Head of caudate nucleus (tissue), 42 donors: ENCODE measurements at places on chromosomes 16 and 17.

DNA sequence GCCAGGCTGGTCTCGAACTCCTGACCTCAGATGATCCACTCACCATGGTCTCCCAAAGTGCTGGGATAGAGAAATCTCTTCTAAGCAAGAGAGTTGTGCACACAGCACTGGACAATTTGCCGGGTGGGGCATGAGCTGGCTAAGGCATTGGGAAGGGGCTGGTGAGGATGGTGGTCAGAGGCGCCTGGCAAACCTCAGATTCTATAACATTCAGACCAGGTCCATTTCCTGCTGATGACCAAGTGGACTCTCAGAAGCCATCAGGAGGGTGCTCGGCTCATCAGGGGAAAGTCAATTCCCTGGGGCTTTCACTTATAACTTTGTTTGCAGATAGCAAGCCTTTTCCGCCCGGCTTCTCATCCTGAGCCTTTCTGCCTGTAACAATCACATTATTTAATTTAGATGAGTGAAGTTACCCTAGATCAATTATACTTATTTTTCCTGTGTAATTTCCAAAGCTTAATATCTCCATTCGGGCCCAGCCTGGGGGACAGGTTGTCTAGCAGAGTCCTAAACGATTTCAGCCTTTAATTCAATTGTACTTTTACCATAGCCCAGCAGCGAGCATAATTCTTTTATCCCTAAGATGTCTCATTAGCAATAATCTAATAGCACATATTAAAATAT lies 15.0 kb upstream of the SLC6A2 start:
- no peak for DNase-seq

- peak; percentile 52 for DNase-seq
Measured at GRCh38 chr16:58678716-58679115, 5.9 kb downstream of the SLC38A7 start.

DNA sequence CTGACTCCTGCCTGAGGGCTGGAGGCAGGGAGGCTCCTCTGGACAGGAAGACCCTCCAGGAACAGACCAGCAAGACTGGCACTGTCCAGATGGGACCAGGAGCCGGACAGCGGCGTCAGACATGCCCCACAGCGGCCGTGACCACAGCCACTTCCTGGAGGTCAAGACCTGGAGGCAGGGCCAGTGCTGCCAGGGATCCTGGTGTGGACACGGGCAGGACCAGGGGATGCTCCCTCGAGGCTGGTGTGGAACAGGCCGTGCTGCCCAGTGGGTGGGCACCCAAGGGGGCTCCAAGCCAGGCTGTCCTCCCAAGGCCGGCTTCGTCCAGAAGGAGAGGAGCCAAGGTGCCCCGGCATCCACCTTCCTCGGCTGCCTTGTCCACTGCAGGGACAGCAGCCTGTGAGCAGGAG lies 4.5 kb upstream of the CCDC57 start:
- no peak for DNase-seq

DNA sequence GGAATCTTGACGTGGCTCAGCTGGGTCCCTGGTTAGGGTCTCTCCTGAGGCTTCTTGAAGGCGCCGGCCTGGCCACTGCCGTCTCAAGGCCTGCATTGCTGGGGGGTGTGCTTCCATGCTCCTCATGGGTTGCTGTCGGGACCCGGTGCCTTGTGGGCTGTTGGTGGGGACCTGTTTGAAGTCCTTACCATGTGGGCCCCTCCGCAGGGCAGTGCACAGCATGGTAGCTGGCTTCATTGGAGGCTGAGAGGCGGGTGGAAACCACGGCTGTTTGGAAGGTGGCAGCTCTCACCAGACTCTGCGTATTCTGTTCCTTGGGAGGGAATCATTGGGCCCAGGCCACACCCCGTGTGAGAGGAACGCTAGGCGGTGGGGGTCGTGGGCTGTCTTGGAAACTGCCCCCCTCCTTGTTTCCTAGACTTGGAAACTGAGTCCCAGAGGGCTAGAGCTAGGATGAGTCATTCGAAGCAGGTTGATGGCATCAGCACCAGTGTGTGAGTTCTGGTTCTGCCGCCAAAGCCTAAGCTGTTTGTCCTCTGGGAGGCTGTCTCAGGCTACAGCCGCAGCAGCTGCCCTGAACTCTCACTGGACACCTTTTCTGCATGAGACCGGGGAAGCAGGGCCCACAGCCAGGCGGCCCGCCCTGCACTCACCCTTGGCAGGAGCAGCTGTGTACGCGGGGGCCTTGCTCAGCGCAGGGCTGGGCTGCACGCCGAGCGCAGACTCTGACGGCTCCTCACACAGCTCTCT lies 35.2 kb downstream of the ZNF750 start:
- DNase-seq: peak; percentile 69

DNA sequence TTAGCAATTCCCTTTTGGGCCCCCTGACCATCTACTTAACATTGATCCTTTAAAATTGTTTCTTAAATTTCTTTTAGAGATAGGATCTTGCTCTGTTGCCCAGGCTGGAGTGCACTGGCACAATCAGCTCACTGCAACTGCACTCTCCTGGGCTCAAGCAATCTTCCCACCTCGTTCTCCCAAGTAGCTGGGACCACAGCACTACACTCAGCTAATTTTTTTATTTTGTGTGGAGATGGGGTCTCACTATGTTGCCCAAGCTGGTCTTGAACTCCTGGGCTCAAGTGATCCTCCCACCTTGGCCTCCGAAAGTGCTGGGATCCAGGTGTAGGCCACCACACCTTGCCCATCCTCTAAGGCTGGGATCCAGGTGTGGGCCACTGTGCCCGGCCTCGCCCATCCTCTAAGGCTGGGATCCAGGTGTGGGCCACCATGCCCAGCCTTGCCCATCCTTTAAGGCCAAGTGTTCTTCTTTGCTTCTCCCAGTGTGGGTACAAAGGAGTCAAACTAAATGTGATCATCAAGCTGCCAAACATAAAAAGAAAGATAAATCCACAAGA lies 13.2 kb downstream of the C16orf95 start:
- DNase-seq: no peak

- no peak for DNase-seq
Measured at GRCh38 chr17:12180644-12181261, 160.1 kb downstream of the MAP2K4 start.

DNA sequence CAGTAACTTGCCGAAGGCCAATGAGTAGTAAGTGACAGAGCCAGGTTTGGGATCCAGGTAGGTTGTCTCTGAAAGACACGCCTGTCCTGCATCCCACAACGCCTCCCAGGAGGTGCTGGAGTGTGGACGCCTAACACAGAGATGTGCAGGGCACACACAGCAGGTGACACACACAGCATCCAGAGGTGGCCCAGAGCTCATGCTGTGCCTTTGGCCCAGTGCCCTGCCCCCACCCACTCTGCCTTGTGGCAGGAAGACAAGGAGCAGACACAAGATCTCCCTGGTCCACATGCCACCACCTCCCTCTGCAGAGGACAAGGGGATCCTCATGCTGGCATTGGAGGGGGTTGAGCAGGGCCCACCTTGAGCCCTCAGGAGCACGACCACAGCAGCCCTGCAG lies 14.7 kb upstream of the STH start:
- no peak for DNase-seq

- DNase-seq: peak; percentile 48
Measured at GRCh38 chr16:89827383-89828198, 684 bp upstream of the SPIRE2 start.

- DNase-seq: no peak
Measured at GRCh38 chr17:82022310-82022980, at the start of gene CENPX. CENPX (minus strand) TSS chr17:82022878; CDS start chr17:82022861, 17 bp downstream.

- DNase-seq: no peak
Measured at GRCh38 chr16:52591471-52591870, 44.5 kb upstream of the TOX3 start.

- no peak for DNase-seq
Measured at GRCh38 chr16:73171380-73171779, 123.5 kb upstream of the ZFHX3 start.

GRCh38 chr17:78678222-78678557 lies 101.0 kb upstream of the DNAH17 start:
- DNase-seq: no peak

DNA sequence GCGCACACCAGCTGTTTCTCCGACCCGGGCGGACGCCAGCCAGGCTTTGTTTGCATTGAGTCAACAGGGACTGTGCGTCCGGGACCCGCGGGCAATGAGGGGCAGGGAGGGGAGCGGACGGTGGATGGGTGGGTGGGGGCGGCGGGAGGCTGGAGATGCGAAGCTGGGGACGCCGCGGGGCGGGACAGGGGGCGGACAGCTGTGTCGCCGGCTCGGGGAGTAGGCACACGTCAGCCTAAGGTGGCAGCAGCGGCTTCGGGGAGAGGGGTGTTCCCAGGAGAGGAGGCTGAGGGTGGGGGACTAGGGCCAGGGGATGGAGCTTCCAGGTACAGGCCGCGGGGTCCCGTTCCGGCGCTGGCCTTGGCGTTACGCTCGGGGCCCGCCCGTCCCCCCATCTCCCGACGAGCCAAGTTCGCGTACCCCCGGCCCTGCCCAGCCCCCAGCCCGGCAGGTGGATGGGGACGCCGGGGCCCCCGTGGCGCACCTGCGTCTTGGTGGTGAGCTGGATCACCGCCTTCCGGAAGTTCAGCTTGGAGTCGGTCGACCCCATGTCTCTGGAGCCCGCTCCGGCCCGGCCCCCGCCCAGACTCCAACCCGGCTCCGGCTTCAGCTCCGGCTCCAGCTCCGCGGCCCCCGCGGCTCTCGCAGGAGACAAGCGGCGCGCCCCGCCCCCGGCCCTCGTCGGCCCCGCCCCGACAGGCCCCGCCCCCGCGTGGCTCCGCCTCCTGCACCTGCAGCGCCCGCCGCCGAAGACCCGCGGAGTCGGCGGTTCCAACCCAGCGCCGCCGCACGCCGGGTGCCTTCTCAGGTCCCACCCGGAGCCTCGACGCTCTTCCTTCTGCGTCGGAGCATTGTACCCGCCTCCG lies at the start of gene HID1:
HID1 (minus strand) TSS at position 653 of the 866 bp plus-strand sequence; CDS start at position 550, 103 bp downstream.
- peak; percentile 94 for DNase-seq

DNA sequence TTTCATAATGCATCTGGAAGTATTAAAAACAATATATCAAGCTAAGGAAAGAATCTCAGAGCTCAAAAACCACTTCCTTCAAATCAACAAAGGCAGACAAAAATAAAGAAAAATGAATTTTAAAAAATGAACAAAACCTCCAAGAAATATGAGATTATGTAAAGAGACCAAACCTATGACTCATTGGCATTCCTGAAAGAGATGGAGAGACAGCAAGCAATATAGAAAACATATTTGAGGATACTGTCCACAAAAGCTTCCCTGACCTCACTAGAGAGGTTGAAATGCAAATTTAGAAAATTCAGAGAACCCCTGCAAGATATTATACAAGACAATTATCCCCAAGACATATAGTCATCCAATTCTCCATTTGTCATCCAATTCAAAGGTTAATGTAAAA lies 311.3 kb upstream of the SOX9 start:
- no peak for DNase-seq

DNA sequence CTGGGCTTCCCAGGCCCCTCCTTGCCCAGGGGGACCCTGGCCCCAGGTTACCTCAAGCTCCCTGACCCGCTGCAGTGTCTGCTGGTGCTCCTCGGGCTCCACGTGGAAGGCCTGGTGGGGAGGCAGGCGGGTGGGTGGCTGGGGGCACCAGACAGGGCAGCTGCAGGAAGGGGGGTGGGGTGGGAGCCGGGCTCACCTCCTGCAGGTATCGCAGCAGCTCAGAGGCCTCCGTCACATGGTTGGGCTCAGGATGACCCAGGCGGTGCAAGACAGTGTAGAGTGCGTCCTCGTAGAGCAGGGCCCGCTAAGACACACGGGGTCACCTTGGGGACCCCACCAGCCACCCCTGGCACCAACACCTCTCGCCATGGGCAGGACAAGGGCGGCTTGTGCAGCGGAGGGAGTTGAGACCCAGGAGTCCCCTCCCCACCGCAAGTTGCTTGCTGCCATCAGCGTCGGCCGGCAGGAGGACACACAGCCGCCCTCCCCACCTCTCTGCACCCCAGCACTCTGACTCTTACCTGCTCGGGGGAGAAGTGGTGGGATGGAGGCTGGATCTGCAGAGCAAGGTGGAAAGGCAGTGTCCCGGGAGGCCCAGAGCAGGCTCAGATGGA lies 1.1 kb downstream of the UNC13D start:
- no peak for DNase-seq

GRCh38 chr17:77865716-77866115 lies 92.8 kb upstream of the TNRC6C start:
- no peak for DNase-seq

DNA sequence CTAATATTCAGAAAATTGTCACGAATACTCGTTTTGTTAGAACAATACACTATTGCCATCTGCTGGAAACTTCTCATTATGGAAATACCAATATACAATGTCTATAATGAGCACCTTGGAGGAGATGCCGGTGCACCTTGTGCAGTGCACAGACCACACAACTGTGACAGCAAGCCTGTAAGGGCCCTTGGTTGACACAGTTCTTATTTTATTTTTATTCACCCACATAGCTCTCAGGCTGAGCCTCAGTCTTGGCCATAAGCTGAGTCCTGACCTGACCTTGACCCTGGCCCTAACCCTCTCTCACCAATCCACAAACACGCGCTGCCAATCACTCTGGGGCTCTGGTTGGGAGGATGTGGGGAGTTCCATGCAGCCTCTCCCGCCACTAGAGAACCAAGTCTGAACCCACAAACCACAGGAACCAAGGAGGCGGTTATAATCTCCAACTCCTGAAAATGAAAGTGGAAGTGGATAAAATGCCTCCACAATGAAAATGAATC lies 7.6 kb downstream of the AIPL1 start:
- no peak for DNase-seq

- DNase-seq: peak; percentile 48
Measured at GRCh38 chr16:70490261-70490660, 33.1 kb downstream of the COG4 start.

- DNase-seq: no peak
Measured at GRCh38 chr17:80782536-80783427, 208.9 kb upstream of the CHMP6 start.

DNA sequence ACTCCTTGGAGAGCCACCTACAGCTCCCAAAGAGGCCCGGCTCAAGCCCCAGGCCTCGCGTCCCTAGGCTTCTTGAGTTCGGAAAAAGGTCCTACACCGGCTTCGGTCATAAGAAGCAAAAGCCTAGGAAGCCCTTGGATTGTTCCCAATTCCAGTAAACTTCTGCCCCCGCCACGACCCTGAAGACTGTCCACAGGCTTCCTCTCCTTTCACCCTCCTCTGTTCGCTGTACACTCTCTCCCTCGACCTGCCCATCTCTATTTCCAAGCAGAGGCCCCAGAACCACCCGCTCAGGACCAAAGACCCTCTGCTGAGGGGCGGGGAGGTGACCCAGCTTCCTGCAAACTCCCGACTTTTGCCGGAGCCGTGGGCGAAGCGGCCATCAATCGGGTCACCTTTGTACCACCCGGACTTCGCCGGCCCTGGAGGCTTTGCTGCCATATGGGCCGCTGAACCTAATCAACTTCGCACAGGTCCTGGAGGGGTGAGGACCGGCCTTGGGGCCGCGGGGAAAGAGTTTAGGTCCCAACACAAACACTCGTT lies 2.7 kb downstream of the HOXB2 start:
- no peak for DNase-seq

DNA sequence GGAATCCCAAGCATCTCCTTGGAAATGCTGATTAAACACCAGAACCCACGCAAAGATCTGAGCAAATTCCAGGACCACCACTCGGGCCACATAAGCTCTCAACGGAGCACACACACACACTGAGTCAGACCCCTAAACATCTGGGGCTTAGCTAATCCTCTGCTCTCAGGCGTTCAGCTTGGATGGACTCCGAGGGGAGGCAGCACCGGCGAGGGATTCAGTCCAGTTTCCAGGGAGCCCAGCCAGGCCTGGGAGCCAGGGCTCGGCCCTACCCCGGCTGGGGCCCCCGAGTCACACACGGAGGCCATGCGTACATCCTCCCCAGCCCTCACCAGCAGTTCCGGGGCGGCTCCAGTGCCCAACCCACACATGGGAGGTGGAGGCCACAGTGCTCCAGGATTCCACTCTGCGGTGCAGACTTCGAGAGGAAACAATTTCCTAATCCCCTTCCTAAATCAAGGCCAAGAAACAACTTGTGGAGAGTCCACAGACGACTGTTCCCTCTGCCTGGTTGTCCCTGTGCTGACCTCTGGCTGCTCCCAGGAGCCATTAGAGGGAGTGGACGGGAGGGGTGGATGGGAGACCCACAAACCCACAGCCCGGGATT lies 70.5 kb downstream of the GAS7 start:
- no peak for DNase-seq
